KG1 (cell line): ENCODE measurements at places on chromosomes 2 and 18.

DNA sequence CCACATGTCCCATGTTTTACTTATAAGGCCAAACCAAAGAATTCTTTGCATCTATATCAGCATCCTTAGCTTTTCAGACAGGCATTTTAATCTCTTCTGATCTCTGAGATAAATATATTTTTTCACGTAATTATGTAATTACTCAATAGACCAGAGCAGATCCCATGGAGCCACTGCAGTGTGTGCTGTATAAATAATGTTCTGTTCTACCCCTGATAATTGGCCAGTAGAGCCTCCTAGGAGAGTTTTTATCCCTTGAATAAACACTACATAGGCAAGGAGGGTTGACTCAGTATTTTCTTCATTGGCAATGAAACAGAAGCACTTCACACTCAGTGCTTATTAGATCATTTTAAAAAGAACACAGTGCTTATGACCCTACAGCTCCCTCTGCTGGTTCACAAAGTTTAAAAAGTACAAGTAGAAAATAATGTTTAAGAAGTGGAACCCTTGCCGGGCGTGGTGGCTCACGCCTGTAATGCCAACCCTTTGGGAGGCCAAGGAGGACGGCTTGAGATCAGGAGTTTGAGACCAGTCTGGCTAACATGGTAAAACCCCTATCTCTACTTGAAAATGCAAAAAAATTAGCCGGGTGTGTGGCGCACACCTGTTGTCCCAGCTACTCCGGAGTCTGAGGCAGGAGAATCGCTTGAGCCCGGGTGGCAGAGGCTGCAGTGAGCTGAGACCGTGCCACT, 91.9 kb downstream of the PPP1R1C start:
- DNase-seq = peak; percentile 69

DNA sequence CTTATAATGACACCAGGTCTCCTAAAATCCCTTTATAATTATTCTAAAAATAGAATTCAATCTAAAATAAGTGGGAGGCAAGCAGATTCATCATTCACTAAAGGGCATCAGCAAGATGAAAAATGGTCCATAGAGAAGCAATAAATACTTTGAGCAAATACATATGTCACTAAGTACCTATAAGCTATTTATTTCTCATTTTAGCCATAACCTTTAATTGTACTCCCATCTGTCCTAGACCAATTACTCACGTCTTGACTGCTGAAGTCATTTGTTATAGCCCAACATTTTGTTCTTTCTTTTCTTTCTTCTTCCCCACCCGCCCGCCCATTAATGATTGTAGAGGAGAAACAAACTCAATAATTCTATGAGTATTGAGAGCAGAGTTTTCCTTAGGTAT, 105.7 kb downstream of the MAP2 start:
- DNase-seq = no peak

DNA sequence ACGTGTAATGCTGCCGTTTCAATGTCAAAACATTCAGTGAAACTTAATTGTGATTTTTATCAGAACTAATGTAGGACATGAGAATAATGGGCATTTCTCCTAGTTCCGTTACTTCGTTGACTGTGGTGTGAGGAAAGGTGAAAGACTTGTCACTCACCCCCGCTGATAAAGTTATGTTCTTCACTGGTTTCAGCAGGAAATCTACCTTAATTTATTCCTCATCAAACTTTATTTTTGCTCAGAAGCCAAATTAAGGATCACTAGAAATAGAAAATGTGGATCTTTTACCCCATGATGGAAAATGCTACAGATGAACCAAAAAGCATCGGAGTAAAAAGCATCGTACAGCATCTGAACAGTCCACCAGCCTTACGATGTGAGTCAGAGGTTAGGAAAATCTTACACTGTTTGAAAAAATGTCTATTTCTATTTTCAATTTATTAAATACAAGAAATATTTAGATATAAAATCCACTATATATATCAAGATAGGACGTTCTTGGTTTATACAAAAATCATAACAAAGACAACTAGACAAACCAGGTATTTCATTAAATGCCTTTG, 1.0 kb upstream of the ROCK1 start:
- DNase-seq = no peak

DNA sequence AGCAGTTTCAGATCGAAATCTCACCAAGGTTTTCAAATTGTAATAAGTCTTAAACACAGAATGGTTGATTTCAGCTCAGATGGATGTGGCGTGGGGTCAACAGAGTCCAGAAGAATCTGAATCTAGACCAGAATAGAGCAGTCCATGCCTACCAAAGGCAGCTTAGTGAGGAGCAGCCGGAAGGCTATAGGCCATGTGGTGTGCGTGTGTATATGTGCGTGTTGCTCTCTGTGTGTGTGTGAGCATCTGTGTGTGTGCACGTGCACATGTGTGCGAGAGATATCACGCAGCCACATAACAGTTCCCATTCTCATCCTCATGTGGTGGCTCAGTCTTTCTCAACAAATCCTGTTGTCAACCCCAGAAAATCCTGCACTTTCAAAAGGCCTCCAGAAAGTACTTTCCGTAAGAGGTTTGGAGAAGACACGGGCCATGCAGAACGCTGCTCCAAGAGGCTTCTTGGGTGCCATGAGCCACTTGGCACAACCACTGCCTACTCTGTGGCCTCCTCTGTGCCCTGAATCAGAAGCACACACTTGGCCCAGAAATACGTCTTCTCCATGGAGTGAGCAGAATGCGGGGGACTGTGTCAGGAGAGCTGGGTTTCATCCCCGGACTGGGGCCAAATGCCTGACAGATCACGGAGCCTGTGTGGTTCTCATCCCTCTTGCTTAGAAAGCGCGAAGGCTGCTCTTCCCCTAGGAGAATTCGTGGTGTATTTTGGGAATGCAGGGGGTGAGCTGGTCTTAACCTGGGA, 67.3 kb downstream of the ACKR3 start:
- no peak for DNase-seq

DNA sequence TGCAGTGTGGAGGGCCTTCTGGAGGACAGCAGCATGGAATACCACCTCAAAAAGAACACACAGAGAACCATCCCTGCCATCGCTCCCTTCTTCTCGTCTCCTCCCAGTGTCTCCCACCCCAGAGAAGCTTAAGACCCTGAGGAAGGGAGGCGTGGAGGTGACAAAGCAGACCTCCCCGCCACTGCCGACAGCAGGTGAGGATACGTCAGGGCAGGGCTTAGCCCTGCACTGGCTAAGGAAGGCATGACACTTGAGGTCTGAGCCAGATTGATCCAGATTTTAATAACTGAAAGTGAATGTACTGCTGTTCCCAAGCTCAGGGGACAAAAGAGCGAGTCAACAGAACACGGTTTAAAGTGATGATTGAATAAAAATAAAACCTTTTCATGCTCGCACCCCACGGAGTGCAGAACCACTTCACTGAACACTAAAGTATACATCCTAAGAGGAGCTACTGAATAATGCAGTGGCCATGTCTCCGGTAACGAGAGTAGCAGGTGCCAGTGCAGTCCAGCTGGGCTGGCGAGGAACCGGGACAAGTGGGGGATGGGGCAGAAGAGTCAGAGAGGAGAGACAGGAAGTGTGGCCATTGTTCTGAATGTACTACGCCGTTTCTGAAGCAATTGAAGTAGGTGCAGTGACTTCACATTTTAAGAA, 391.0 kb downstream of the CDH2 start:
- DNase-seq = no peak

- no peak for DNase-seq
Measured at GRCh38 chr2:197875763-197876162, 71.4 kb downstream of the PLCL1 start.

- DNase-seq = no peak
Measured at GRCh38 chr2:9836517-9836916, 6.8 kb upstream of the TAF1B start.

DNA sequence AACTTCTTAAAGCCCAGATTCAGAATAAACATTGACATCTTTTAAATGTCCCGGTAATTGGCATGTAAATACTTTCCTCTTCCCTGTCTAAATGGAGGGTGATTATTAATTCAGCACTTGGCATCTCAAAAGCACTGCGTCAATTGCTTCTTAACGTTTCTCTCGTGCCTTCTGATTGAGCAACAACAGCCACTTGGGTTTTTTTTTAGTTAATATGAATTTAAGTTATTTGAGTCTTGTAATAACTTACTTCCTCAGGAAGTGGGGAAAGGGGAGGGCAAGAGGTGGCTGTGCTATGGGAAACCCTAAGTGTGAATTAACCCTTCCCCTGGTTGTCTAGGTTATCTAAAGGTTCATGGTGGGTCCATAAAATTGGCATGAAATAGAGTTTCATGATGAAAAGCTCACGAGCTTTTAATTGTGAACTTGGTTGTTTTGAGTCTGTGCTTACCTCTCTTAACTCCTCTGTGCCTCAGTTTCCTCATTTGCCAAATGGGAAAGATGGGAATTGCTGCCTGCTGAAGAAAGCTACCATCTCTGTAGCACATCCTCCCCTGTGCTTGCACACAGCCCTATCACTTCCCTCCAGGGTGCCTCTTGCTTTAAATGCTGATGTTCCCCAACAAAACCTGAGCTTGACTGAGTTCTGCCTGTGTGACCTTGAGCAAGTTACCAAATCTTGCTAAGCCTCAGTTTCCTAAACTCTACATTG, 126.3 kb upstream of the BCL2L11 start:
- DNase-seq = peak; percentile 32

DNA sequence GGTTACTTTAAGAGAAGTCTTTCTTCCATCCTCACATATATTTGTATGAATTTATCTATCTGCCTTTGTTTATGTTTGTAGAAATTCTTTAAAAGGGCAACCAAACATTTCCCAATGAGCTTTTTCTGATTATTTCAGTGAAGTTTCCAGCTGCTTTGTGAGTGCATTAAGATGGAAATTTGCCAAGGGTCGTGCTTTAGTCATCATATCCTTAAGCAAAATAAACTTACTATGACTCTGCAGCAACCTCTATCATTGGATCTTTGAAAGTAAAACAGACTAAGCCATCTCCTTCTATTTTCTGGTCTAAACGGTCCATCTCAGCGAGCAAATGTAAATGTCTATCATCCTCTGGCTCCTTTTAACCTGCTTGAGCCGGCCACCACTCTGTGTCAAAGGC, 489.3 kb downstream of the SOX11 start:
- no peak for DNase-seq

GRCh38 chr2:6945821-6946220, 28.6 kb downstream of the RNF144A start:
- no peak for DNase-seq

- DNase-seq = no peak
Measured at GRCh38 chr18:11042247-11042646, 107.1 kb downstream of the PIEZO2 start.

DNA sequence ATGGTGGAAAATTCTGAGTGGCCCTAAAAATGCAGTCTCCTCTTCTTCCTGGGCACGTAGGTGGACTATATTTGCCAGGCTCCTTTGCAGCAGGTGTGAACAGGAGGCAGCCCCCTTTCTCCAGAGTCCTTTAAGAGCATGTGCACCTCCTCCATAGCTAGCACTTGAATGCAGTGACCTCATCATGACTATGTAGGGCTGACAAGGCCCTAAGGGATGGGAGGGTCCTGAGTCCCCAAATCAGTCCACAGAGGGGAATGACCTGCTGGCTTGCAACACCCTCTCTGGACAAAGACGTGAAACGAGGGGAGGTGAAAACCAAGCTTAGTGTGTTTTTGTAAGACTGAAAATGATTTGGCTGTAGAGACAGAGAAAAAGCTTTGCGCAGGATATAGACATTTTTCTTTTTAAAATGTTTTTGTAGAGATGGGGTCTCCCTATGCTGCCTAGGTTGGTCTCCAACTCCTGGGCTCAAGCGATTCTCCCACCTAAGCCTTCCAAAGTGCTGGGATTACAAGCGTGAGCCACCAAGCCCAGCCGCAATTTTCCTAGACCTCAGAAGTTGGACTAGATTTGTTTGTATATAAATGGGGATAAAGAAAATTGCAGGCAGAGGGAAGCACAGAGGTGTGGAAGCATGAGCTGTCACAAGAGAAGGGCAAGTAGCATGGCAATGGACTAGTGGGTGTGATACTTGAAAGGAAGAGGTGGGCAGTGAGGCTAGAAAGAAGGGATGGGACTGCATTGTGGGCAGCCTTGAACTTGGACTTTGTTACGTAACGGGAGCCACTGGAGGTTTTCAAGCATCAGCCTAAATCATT, 28.8 kb downstream of the LONRF2 start:
- DNase-seq = no peak

DNA sequence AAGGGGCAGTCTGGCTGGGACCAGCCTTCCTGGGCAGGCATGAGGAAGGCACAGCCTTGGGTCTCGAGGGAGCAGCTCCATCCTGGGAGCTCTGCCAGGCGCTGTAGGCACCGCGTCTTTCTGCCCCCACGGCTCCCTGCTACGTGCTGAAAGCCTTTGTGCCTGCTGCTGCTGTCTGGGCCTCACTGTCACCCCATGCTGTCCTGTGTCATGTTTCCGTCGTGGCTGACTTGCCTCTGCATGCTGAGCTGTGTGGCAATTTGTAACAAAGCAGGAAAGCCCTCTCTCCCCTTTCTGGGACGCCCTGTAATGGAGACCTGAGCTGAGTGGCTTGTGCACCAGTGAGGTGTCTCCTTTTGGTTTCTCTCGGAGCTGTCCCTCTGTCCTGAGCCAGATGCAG, 152.5 kb downstream of the TSN start:
- DNase-seq = no peak

DNA sequence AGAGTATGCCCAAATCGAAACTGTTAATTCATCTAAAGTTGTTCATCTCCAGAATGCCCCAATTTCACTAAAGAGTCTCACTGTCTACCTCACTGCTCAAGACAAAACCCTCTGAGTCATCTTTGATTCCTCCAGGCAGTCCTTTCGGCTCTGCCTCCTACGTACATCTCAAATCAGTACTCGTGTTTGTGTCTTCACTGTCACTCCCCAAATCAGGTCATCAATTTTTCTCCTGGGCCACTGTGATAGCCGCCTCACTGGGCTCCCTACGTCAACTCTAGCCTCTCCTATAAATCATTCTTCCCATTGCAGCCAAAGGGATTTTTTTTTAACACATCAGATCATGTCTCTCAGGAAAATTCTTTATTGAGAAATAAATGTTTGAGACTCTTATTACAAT, 42.1 kb upstream of the TTC39C start:
- no peak for DNase-seq

DNA sequence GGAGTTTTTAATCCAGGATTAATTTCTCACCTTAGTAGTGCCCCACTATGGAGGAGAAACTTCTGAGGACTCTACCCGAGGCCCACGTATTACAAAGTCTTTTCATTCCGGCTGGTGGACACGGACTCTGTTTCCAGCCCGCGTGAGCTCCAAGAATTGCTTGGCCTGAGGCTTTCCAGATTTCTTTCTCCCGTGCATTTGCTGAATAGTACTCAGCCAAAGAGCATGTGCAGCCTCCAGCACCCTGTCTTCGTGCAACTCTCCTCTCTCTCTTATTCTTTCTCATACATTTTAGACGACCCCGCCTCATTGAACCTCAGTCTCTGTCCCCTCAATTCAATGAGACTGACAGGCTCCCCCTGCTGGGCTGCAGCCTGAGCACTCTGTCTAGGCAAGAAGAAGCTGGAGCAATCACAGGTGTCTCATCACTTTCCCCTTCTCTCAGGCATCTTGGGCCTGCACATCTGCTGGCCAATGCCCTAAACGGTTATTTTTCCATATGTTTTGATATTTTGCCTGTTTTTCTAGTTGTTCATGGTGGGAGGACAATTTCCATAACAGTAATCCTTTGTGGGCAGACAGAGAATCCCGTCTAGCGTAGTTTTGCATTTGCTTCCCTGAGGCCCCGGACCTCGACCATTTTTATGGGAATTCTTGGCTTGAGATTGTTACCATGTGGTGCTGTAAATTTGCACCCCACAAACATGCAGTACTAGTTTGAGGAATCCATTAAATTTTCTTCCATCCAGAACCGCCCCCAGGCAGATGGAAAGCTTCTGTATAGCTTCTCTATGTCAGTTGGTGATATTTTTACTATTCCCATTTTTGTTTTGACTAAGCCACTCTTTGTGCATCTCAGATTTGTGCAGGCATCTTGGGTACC, 50.1 kb upstream of the LPIN2 start:
- DNase-seq = peak; percentile 35
